Right ventricle myocardium superior (tissue), 1 donor: ENCODE measurements at places on chromosomes 7 and 10. TPM values are rescaled to one million over a fixed set of nuclear protein-coding genes. Genes with fewer than 3 reads are reported as not detected.

HECW1 gene
- not detected for total RNA-seq

PTF1A gene
- not detected for total RNA-seq

SFRP4 gene
- 0.59 TPM for total RNA-seq

BTBD16 gene
- total RNA-seq = not detected

SLC18A3 gene
- total RNA-seq = not detected

PKD2L1 gene
- not detected for total RNA-seq

CCDC172 gene
- not detected for total RNA-seq

CCL26 gene
- total RNA-seq = not detected
